Esophagus muscularis mucosa (tissue), 4 donors: ENCODE measurements at places on chromosomes 6 and 20. TPM values are rescaled to one million over a fixed set of nuclear protein-coding genes. Genes with fewer than 3 reads are reported as not detected.

Gene GLYATL3
- total RNA-seq: not detected

GRCh38 chr6:10730254-10730653 lies 7.4 kb downstream of the TMEM14C start:
- peaks cover 14% of the 10 kb centered on the region for H3K4me1 ChIP-seq
- peaks cover 89% of the 10 kb centered on the region for H3K36me3 ChIP-seq
- no peak overlapping the region for H3K27ac ChIP-seq
- no peak overlapping the region for H3K4me3 ChIP-seq
- no peaks in the 10 kb centered on the region for H3K27me3 ChIP-seq

DNA sequence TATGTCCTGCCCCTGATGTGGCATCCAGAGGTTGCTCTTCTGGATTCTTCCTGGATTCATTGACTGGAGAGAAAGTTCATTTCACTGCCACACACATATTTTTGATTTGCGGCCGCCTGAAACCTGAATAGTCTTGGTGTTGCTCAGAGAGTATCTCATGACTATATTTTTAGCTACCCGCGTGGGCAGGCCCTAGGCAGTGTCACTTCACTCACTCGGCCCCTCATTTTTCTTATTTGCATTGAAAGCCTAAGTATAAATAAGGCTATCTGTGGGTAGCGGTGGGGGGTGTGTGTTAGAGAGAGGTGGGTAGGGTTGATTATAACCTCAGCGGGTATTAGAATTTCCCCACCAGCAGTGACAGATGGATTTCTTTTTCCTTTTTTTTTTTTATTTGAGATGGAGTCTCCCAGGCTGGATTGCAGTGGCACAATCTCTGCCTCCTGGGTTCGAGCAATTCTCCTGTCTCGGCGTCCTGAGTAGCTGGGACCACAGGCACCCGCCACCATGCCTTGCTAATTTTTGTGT lies 113.5 kb downstream of the JARID2 start:
- no peaks in the 10 kb centered on the region for H3K27me3 ChIP-seq
- H3K36me3 ChIP-seq: no peaks in the 10 kb centered on the region
- no peak overlapping the region for H3K27ac ChIP-seq
- peaks cover 11% of the 10 kb centered on the region for H3K4me1 ChIP-seq
- DNase-seq: no peak
- no peak overlapping the region for H3K4me3 ChIP-seq

- no peak overlapping the region for H3K4me3 ChIP-seq
- H3K36me3 ChIP-seq: no peaks in the 10 kb centered on the region
- no peaks in the 10 kb centered on the region for H3K27me3 ChIP-seq
- peaks cover 16% of the 10 kb centered on the region for H3K4me1 ChIP-seq
- no peak overlapping the region for H3K27ac ChIP-seq
- DNase-seq: no peak
These were observed 234.1 kb downstream of the GMPR start for GRCh38 chr6:16472349-16473069.

Gene CGA
- total RNA-seq: not detected

DNA sequence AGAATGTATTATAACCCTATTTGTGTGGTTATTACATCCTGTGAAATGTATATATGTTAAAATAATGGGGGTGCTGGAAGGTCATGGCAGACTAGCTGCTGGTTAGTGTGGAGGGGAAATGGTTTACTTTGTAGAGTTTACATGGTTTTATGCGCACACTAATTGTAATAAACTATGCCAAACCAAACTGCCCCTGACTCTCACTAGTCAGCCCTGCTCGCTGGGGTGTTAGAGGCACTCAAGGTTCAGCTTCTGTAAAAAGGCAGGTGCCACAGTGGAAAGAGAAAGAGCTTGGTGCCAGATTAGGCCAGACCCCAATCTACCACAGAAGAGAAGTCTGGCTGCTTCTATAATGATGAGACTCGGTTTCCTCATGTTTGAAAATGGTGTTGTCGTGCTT lies 52.7 kb downstream of the GOPC start:
- DNase-seq: no peak
- H3K27ac ChIP-seq: no peak overlapping the region
- no peaks in the 10 kb centered on the region for H3K27me3 ChIP-seq
- H3K4me3 ChIP-seq: no peak overlapping the region
- peaks cover 16% of the 10 kb centered on the region for H3K36me3 ChIP-seq

Gene SOX12
- total RNA-seq: 9.9 TPM

GRCh38 chr20:63589261-63590217 lies 15.5 kb upstream of the HELZ2 start:
- no peak overlapping the region for H3K4me3 ChIP-seq
- no peak overlapping the region for H3K27ac ChIP-seq
- no peak for DNase-seq

- H3K4me3 ChIP-seq: no peak overlapping the region
- no peaks in the 10 kb centered on the region for H3K27me3 ChIP-seq
- DNase-seq: no peak
- no peak overlapping the region for H3K27ac ChIP-seq
- no peaks in the 10 kb centered on the region for H3K36me3 ChIP-seq
These were observed 312.3 kb downstream of the KIF16B start for GRCh38 chr20:16260911-16261310.

GRCh38 chr20:62215020-62215990 lies 4.8 kb downstream of the HRH3 start:
- H3K27ac ChIP-seq: no peak overlapping the region
- peaks cover 91% of the 10 kb centered on the region for H3K27me3 ChIP-seq
- no peaks in the 10 kb centered on the region for H3K36me3 ChIP-seq
- H3K4me3 ChIP-seq: no peak overlapping the region

Gene PTGIS
- 135 TPM for total RNA-seq

Gene NMBR
- not detected for total RNA-seq

Gene ATP9A
- total RNA-seq: 65.6 TPM

- no peak for DNase-seq
- no peak overlapping the region for H3K4me3 ChIP-seq
These were observed 155.3 kb downstream of the DHX35 start for GRCh38 chr20:39117491-39117890.

- no peak overlapping the region for H3K27ac ChIP-seq
- H3K36me3 ChIP-seq: no peaks in the 10 kb centered on the region
- no peak overlapping the region for H3K4me3 ChIP-seq
- DNase-seq: no peak
- H3K4me1 ChIP-seq: no peaks in the 10 kb centered on the region
These were observed 186.9 kb downstream of the ZFP64 start for GRCh38 chr20:52004715-52005114.

- H3K36me3 ChIP-seq: no peaks in the 10 kb centered on the region
- H3K27me3 ChIP-seq: no peaks in the 10 kb centered on the region
- H3K4me3 ChIP-seq: no peak overlapping the region
- DNase-seq: no peak
- H3K4me1 ChIP-seq: peaks cover 40% of the 10 kb centered on the region
These were observed 590.3 kb upstream of the CITED2 start for GRCh38 chr6:139964737-139965136.

- no peaks in the 10 kb centered on the region for H3K36me3 ChIP-seq
- H3K4me1 ChIP-seq: no peaks in the 10 kb centered on the region
- H3K27ac ChIP-seq: no peak overlapping the region
- peak; percentile 84 for DNase-seq
These were observed 69.1 kb downstream of the PHACTR3 start for GRCh38 chr20:59673288-59673997.

Gene CALHM4
- total RNA-seq: not detected

GRCh38 chr20:49846206-49846807 lies 33.7 kb downstream of the SLC9A8 start:
- no peak overlapping the region for H3K27ac ChIP-seq
- no peak for DNase-seq
- H3K27me3 ChIP-seq: no peaks in the 10 kb centered on the region
- peaks cover 14% of the 10 kb centered on the region for H3K4me1 ChIP-seq
- H3K4me3 ChIP-seq: no peak overlapping the region
- H3K36me3 ChIP-seq: peaks cover 53% of the 10 kb centered on the region
